CD4-positive, alpha-beta T cell treated with Interleukin-4 for 4 hours (primary cell): ENCODE measurements at places on chromosomes 2 and 18.

DNA sequence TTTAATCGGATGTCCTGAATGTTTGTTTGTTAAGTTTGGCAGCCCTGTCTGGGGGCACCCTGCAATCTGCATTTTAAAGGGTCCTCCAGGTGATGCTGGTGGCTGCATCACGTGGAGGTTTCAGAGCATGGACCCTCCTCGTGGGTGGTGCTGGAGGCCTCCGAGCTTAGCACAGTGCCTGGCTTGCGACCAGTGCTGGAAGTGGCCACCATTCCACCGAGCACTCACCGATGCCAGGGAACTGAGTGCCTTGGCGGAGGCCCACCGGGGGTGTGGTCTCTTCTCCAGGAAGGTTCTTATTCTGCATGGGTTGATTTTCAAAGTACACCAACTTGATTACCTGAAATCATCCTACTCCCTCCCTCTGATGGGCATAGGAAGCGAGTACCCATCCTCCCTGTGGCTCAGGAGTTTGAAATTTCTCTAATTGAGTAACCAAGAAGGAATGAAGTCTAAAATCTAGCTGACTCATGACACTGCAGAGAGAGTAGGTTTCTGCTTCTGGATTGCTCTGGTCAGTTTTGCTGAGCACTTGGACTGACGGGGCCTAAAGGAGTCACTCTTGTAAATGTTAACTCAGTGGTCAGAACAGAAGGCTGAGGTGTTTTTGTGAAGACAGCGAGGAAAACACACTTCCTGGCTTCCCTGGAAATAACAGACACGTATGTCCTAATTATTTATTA, 58.1 kb upstream of the SLC66A3 start:
- no peak for DNase-seq

DNA sequence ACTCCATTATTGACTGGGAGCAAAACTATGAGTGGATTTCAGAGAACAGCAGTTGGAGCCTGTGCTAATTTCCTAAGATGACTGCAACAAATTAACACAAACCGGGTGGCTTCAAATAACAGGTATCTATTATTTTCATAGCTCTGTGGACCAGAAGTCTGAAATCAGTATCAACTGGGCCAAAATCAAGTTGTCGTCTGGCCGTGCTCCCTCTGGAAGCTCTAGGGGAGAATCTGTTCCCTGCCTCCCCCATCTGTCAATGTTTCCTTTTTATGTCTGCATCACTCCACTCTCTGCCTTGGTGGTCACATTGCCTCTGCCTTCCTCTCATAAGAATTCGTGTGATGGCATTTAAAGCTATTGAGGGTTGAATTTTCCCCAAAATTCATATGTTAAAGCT, 269.8 kb downstream of the TMX3 start:
- no peak for DNase-seq

GRCh38 chr2:128625963-128626759, 307.5 kb upstream of the HS6ST1 start:
- DNase-seq = no peak

GRCh38 chr2:171909266-171909665, 13.0 kb upstream of the HAT1 start:
- no peak for DNase-seq

- DNase-seq = no peak
Measured at GRCh38 chr2:223934870-223935269, 10.3 kb downstream of the WDFY1 start.

DNA sequence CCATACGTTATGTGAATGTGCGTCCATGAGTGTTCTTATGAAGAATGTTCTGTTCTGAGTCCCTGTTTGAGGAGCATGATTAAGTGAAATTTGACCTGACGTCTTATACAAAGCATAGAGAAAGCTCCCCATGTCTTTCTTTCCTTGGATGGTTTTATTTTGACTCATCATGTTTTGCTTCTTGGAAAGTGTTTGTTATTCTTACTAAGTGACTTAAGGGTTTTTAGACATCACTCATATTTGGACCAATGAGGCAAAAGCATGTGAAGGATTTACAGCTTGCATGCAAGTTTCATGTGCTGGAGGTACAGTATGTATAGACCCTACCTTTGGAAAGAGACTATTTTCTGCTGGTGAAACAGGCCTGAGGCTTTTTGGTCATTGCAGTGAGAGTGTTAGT, 33.5 kb upstream of the ZEB2 start:
- DNase-seq = no peak

- no peak for DNase-seq
Measured at GRCh38 chr2:22855081-22855480, 529.9 kb upstream of the KLHL29 start.

GRCh38 chr18:39909706-39910105, 2045.3 kb upstream of the PIK3C3 start:
- DNase-seq = no peak
